ENCODE measurements at places on chromosomes 11 and 22.

DNA sequence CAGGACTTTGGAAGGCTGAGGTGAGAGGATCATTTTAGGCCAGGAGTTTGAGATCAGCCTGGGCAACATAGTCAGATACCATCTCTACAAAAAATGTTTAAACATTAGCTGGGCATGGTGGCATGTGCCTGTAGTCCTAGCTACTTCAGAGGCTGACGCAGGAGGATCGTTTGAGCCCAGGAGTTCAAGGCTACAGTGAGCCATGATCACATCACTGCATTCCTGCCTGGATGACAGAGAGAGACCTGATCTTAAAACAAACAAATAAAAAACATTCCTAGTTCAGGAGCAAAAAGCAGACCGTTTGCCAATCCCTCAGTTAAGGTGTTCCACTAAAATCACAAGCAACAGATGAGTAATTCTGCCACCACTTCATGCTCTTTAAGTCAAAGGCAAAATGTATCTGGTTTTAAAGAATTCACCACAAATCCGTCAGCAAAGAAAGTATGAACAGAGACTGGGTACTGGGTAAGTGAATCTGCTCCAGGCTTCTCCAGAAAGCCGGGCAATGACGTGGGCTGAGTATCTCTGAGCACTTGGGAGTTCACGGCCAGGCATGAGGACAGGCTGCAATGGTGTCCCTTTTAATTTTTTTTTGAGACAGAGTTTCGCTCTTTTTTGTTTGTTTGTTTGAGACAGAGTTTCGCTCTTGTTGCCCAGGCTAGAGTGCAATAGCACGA lies 19.5 kb downstream of the CLTCL1 start:
- no peak for DNase-seq

GRCh38 chr11:90585491-90585890 lies 362.6 kb upstream of the CHORDC1 start:
- DNase-seq: no peak

GRCh38 chr11:119338318-119338890 lies 2.3 kb downstream of the C1QTNF5 start:
- no peak for DNase-seq

DNA sequence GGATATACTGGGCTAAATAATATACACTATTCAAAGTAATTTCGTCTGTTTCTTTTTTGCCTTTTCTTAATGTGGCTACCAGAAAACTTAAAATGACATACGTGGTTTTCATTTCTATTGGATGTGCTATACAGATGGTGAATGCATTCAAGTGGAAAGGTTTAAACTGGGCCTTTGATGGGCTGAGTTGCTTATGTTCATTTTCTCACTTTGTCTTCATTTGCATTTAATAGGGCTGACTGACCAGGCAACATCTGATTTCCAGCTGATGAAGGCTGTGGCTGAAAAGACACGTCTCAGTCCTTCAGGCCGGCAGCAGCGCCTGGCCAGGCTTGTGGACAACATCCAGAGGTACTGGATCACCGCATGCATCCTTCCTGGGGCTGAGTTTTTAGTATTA lies 27.9 kb downstream of the PIWIL4 start:
- no peak for DNase-seq

- DNase-seq: no peak
Measured at GRCh38 chr22:50145721-50146438, 24.7 kb upstream of the PANX2 start.

DNA sequence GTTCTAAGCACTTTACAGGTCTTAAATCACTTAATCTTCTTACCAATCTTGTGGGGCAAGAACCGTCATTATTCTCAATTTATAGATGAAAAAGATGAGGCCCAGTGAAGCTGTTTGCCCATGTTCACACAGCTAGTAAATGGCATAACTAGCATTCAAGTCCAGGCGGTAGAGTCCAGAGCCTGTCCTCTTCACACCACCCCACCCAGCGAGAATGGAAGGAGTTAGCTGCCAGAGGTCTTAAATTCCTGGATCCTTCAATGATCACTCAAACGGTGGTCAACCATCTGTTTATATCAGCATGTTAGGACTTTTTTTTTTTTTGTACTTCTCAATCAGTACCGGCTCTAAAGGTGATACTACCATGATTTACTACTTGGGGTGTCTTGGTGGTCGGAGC lies 43.3 kb downstream of the PARVA start:
- no peak for DNase-seq

- DNase-seq: no peak
Measured at GRCh38 chr11:118620529-118621070, 13.2 kb downstream of the PHLDB1 start.

DNA sequence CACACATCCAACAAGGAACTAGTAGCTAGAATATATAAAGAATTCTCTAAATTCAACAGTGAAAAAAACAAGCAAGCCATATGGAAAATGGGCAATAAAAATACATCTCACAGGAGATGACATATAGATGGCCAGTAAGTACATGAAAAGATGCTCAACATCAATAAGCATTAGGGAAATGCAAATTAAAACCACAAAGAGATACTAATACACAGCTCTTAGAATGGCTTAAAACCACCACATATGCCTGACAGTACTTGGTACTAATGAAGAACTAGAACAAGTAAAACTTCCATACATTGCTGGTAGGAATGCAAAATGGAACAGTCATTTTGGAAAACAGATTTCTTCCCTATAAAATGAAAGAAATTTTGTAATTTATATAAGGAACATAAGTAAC lies 71.6 kb upstream of the GAB2 start:
- DNase-seq: no peak

- DNase-seq: no peak
Measured at GRCh38 chr22:35597692-35598395, 19.3 kb downstream of the MB start.

DNA sequence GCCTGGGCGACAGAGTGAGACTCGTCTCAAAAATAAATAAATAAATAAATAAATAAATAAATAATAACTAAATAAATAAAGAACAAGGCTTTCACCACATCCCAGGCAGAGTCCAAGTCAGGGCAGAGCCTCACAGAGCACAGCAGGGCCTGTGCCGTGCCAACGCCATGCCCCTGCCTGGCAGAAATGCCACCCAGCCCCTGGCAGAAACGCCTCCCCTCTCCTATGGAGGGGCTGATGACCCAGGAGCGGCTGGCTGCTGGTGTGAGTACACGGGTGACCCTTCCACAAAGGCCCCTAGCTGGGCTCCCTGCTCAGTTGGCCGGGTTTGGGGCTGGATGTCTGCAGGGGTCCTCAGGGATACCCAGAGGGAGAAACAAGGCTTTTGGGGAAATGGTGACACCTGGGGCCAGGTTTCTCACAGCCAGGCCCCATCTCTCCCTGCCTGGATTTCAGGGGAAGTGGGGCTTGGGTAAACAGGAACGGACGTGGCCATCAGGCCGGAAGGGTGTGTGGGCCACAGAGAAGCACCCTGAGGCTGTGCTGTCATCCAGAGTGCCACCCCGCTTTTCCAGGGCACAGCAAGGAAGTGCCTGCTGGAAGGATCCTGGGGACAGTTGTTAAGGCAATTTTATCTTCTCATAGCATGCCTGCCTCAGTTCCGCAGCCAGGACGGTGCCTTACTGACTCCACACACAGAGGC lies 5.1 kb downstream of the BID start:
- no peak for DNase-seq

DNA sequence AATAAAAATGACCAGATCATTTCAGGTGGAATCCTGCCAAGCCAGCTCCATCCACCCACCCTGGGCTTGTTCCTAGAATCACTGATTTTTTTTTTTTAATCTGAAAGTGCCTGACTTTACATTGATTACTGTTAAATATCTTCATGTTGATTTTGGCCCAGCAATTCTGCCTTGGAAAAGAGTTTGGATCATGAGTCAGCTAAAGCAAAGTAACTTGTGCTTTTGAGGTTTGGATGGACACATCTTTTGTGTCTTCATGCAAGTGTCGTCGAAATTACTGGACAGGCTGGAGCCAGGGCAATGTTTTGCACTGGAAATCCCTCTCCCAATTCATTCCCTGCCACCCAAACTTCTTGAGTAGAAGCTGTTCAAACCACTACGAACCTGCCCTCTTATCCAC lies 164.0 kb upstream of the SYT13 start:
- DNase-seq: no peak

GRCh38 chr11:79467761-79468160 lies 26.9 kb upstream of the TENM4 start:
- no peak for DNase-seq

DNA sequence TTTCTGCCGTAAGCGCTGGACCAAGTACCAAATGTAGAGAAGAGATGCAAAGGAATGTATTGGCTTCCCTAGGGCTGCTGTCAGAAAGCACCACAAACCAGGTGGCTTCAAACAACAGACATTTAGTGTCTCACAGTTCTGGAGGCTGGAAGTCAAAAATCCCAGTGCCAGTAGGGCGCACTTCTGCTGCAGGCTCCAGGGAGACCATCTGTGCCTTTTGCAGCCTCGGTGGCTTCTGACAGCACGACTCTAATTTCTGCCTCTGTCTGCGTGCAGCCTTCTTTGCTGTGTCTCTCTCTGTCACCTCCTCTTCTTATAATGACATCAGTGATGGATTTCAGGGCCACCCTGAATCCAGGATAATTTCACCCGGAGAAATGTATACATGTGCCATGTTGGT lies 2.8 kb downstream of the APOL6 start:
- DNase-seq: no peak

- DNase-seq: no peak
Measured at GRCh38 chr22:42610186-42610585, 4.5 kb downstream of the POLDIP3 start.

DNA sequence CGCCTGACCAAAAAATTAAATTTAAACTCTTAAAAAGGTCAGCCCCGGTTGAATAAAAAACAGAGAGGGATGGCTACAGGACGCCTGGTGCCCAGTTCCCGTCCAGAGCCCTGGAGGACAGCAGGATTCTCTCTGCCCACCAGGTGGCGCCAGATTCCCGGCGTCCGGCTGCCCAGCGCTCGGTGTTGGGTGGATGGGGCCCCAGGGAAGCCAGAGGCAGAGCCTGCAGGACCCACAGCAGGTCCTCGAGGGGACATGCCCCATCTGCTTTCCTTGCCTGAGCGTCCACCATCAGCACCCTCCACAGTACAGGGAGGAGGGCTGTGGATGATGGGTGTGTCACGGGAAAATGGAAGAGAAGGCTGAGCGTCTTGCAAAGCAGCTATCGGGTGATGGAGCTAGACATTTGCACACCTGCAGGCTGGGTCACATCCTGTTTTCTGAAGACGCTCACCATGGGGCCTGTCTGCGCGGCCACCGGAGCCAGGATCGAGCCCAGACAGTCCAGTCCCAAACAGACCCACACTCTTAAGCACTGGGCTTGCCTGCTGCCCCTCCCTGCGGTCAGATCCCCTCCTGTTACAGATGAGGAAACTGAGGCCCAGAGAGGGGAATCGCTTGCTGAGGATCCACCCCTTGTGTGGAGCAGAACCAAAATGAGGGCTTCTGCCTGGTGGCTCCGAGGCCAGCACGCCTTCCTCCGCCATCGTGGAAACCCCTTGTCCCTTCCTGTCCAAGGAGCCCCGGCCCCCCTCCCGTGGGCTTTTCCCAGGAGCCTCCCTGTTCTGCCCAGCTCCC lies 18.5 kb upstream of the CBX7 start:
- no peak for DNase-seq

DNA sequence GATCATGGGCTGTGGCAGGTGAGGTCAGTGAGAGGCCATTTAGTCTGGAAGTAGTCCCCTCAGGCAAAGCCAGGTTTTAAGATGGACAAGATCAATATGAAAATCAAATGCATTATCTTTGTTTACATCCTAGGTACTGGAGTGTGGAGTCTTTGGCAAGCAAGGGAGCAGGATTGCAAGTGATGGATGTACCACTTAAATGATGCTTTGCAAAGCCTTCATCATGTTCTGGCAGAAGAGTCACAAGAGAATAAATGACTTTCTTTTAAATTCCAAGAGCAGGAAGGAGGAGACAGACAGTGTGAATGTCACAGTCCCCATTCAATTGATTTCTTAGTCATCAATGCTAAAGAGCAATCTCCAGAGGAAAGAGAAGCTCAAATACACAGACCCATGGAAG lies 908.3 kb downstream of the FAM181B start:
- DNase-seq: no peak

GRCh38 chr22:23265368-23265700 lies 85.0 kb downstream of the BCR start:
- no peak for DNase-seq

- DNase-seq: no peak
Measured at GRCh38 chr22:32103658-32104315, 55.3 kb downstream of the C22orf42 start.

DNA sequence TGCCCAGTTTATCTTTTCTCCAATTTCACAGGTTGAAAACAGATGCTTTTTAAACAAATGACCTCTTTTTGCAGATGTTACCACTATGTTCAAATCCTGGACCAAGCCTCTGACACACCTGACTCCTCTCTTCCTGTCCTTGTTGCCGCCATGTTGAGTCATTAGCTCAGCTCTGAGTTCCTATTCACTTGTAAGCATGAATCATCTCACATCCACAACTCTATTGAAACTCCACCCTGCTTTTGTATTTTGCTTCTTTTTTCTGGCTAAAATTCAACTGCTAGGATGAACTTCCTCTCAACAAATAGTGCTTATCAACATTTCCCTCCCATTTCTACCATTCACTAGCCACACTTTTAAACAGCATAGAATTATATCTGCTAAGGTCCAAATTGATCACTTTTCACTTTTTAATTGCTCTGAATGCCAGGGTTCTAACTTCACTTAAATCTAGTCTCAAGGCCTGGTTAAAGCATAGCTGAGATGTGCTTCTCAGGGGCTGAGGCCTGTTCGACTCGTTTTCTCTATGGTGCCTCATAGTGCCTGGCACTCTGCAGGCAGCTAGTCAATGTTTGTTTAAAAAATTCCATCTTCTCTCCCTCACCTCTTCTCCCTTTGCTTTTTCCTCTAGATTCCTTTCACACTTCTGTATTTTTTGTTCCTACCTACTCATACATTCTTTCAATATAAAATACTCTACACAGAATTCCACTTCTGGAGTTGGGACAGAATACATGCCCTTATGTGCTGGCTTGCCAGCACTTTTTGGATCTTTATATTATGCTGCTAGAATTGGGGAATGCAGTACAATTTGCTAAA lies 3.9 kb downstream of the JOSD1 start:
- no peak for DNase-seq

DNA sequence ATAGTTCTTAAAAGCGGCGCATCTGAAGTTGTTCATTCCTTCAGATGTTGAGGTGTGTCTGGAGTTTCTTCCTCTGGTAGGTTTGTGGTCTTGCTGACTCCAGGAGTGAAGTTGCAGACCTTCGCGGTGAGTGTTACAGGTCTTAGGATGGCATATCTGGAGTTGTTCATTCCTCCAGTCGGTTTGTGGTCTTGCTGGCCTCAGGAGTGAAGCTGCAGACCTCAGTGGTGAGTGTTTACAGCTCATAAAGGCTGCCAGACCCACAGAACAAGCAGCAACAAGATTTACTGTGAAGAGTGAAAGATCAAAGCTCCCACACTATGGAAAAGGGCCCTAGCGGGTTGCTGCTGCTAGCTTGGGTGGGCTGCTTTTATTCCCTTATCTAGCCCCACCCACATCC lies 201.7 kb upstream of the PDGFD start:
- no peak for DNase-seq

DNA sequence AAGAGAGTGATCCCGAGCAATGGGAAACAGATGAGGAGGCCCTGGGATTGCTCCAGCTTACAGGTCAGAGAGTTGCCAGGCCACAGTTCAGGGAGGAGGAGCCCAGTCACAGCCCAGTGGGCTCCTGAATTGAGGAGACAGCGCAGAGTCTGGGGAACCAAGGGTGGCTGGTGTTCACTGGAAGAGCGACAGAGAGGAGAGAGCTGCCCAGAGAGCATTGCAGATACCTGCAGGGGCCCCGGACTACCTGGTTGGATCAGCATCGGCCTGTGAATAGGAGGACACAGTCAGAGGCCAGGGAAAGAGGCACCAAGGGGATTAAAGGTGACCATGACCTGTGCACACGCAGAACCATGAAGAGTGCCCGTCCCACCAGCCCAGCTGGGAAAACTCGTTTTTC lies 648.6 kb downstream of the TBC1D22A start:
- no peak for DNase-seq
